ENCODE measurements at places on chromosomes 7 and 10.

- no peak for DNase-seq
These were observed 33.0 kb downstream of the CYP26A1 start for GRCh38 chr10:93106631-93107072.

DNA sequence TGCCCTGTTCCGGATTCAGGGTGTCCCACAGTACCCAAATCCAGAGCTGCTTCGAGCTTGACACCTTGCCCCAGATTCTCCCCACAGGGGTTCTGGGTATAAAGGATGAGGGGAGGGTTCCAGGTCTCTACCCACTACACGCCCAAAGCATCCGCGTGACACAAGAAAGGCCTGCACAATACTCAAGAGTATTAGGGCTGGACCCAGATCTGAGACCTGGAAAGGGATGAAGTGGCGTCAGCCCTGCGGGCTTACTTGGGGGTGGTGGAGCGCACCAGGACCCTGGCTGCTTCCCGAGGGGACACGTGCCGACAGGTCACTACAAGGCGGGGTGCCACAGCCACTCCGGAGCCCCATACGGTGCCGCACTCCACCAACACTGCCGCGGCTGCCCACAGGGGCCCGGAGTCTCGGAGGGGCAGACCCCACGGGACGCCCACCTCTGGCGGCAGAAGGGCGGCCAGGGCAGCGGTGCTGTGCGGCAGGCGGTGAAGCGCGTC, 1.3 kb downstream of the TYSND1 start:
- peak; percentile 16 for DNase-seq

DNA sequence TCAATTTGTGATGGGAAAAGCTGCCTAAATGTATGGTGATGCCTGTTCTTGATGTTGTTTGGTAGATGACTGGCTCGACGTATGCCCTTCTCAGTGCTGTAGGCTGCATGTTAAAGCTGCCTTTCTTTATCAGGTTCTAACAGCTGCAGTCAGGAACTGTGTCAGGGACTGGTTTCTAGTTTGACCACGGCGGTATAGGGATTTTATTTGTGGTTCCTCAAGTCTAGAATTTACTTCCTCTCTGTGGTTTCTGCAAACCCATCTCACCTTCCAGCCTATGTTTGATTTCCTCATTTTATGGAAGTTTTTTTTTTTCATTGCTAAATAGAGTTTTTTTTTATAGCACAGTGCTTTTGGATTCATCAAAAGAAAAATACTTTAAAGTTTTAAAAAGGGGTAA, 26.5 kb downstream of the LMTK2 start:
- DNase-seq = peak; percentile 63

DNA sequence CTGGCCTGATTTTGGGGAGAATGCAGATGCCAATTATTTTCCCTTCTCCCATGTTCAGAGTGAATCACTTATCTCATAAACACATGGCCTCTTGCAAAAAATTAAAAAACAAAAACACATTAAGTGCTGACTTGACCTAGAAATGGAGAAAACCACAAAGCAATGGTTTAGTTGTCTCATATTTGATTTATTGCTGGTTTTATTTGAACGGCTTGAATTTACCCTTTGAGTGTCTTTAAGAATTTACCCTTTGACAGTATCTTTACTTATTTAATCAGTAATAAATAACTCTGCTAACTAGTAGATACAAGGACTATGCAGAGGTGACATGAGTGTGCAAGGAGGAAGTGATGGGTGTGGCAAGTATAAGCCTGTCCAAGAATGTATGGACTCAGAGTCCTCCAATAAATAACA, 68.1 kb upstream of the GSDME start:
- no peak for DNase-seq

- DNase-seq = no peak
These were observed 130.4 kb upstream of the AOAH start for GRCh38 chr7:36854652-36855051.

GRCh38 chr10:42367532-42368230, 270.7 kb downstream of the ZNF33B start:
- peak; percentile 71 for DNase-seq

- no peak for DNase-seq
These were observed 13.5 kb downstream of the GHRHR start for GRCh38 chr7:30977222-30977621.

DNA sequence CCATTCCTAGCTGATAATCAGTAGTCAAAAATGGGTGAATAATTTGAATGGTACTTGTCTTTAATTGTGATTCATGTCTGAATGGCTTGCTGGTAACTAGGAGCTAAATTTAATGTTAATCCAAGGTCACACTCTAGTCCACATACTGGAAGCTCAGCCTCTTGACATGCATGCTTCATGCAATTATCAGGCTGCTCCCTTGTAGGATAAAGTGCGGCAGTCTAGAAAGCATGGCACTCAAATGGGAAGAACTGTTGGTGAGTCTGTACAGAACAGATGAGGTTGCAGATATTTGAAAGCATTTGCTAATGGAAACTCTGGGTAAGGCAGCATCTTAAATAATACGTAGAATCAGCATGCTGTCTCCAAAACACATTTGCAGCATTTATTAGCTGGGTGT, 499.4 kb downstream of the AUTS2 start:
- DNase-seq = no peak

GRCh38 chr7:19944363-19945120, 171.1 kb upstream of the TMEM196 start:
- no peak for DNase-seq

DNA sequence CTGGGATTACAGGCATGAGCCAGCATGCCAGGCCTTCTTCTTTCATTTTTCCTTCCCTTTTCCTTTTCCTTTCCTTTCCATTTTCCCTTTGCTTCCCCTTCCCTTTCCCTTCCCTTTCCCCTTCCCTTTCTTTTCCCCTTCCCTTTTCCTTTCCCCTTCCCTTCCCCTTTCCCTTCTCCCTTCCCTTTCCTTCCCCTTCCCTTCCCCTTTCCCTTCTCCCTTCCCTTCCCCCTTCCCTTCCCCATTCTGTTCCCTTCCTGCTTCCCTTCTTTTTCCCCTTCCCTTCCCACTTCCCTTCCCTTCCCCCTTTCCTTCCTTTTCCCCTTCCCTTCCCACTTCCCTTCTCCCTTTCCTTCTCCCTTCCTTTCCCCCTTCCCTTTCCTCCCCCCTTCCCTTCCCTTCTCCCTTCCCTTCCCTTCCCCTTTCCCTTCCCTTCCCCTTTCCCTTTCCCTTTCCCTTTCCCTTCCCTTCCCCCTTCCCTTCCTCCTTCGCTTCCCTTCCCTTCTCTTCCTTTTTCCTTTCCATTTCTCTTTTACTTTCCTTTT, 712.2 kb upstream of the POM121L12 start:
- DNase-seq = no peak

DNA sequence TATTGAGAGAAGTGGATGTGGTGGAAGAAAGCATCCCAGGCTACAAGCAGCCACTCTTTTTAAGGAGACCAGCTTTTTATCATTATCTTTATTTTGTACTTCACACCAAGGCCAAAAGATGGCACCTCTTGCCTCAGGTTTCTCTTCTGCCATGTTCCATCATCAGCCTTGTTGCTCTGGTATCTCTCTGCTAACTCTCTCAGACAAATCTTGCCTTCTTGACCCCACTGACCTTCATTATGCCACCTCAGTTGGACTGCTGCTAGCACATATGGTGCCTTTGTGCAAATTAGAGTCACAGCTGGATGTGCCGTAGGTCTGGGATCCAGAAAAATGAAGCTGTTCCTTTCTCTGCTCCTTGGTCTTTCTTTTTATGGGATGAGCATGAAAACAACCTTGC, 47.1 kb upstream of the DYNC1I1 start:
- no peak for DNase-seq

Data from stimulated activated naive B cell treated with anti-CD40 and anti-IgM and Interleukin-4, amounts not matched to agents 10 μg/mL and 1 μg/mL and 100 μg/mL, for 72 hours (primary cell).